CD4-positive, alpha-beta memory T cell (primary cell): ENCODE measurements at places on chromosomes 12 and 14. TPM values are rescaled to one million over a fixed set of nuclear protein-coding genes. Genes with fewer than 3 reads are reported as not detected.

DNA sequence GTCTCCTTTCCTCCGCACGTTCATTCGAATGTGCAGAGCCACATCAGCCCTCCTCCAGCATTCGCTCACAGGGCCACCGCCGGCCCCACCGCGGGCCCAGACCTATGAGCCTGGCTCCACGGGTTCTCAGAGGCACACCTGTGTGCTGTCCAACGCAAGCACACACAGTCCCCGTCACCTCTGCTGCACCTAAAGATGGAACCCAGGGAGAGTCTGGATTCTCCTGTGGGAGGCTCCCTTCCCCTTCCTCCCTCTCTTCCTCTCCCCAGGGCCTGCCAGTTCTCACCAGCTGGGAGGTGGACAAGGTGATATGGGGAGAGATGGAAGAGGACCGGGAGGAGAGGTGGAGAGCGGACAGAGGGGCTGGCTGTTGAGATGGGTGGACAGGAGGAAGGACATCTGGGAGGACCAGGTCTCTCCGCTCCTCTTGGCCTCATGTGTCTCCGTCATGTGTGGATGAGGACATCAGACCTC is 4.9 kb upstream of the AQP6 start:
- no peak for DNase-seq
- peak overlapping the region; percentile 47 for H3K4me3 ChIP-seq
- peaks cover 15% of the 10 kb centered on the region for H3K27me3 ChIP-seq
- H3K36me3 ChIP-seq: no peaks in the 10 kb centered on the region
- H3K4me1 ChIP-seq: peaks cover 10% of the 10 kb centered on the region

The GLT1D1 gene
- total RNA-seq: not detected

- DNase-seq: no peak
- H3K36me3 ChIP-seq: peaks cover 43% of the 10 kb centered on the region
- H3K27ac ChIP-seq: peak overlapping the region; percentile 76
- no peaks in the 10 kb centered on the region for H3K27me3 ChIP-seq
- H3K4me3 ChIP-seq: no peak overlapping the region
Observed at GRCh38 chr14:22510527-22511110, 78.4 kb downstream of the DAD1 start.

The AKAP5 gene
- total RNA-seq: 0.14 TPM

The GON7 gene
- total RNA-seq: 12.7 TPM

GRCh38 chr14:72278316-72278715 is 346.1 kb downstream of the RGS6 start:
- H3K4me3 ChIP-seq: no peak overlapping the region
- H3K27me3 ChIP-seq: no peaks in the 10 kb centered on the region
- H3K4me1 ChIP-seq: no peaks in the 10 kb centered on the region
- H3K36me3 ChIP-seq: no peaks in the 10 kb centered on the region

- no peak overlapping the region for H3K27ac ChIP-seq
- peaks cover 58% of the 10 kb centered on the region for H3K36me3 ChIP-seq
- H3K4me1 ChIP-seq: peaks cover 15% of the 10 kb centered on the region
- no peak for DNase-seq
- no peak overlapping the region for H3K4me3 ChIP-seq
Observed at GRCh38 chr14:21494902-21495762, 16.0 kb downstream of the METTL3 start.

The PRH2 gene
- not detected for total RNA-seq

The NGB gene
- total RNA-seq: not detected

The CLEC7A gene
- 1.3 TPM for total RNA-seq

The HOXC12 gene
- total RNA-seq: not detected

The VRTN gene
- not detected for total RNA-seq

- no peaks in the 10 kb centered on the region for H3K27me3 ChIP-seq
- no peak overlapping the region for H3K4me3 ChIP-seq
- H3K36me3 ChIP-seq: no peaks in the 10 kb centered on the region
- no peak overlapping the region for H3K27ac ChIP-seq
- H3K4me1 ChIP-seq: no peaks in the 10 kb centered on the region
Observed at GRCh38 chr12:55258303-55258702, 13.9 kb downstream of the OR6C74 start.

- H3K27me3 ChIP-seq: no peaks in the 10 kb centered on the region
- H3K4me1 ChIP-seq: no peaks in the 10 kb centered on the region
- DNase-seq: no peak
- no peaks in the 10 kb centered on the region for H3K36me3 ChIP-seq
- no peak overlapping the region for H3K27ac ChIP-seq
Observed at GRCh38 chr12:124752437-124753227, 111.0 kb downstream of the SCARB1 start.

GRCh38 chr14:60622210-60622916 is 26.9 kb downstream of the SIX1 start:
- no peak for DNase-seq
- no peak overlapping the region for H3K27ac ChIP-seq
- no peaks in the 10 kb centered on the region for H3K4me1 ChIP-seq
- no peaks in the 10 kb centered on the region for H3K27me3 ChIP-seq

DNA sequence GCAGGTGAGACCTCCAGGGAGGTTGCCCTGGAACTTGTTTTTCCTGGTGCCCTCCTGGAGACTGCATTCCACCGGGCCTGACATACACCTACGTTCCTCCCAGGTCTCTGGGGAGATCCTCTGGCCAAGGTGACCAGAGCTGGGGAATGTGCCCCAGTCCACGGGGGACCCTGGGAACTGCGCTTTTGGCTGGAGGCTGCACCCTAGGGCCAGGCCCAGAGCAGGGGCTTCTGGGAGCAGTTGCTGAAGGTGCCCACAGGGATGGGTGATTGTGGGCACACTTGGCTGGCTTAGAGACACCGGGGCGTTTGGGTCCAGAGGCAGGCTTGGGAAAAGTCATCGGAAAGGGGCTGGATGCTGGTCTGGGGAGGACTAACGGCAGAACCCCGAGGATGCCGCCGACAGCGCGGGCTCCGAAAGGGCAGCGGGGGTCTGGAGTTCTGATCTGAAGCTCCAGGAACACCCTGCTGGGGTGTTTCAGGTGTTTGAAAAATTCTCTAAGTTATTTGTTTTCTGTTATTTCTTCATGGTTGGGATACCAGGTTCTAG is 36.5 kb upstream of the TDRD9 start:
- DNase-seq: no peak
- no peaks in the 10 kb centered on the region for H3K36me3 ChIP-seq
- H3K4me3 ChIP-seq: no peak overlapping the region
- no peaks in the 10 kb centered on the region for H3K27me3 ChIP-seq
- H3K4me1 ChIP-seq: no peaks in the 10 kb centered on the region
- H3K27ac ChIP-seq: no peak overlapping the region

- H3K27ac ChIP-seq: no peak overlapping the region
- H3K36me3 ChIP-seq: no peaks in the 10 kb centered on the region
- no peaks in the 10 kb centered on the region for H3K27me3 ChIP-seq
- peaks cover 97% of the 10 kb centered on the region for H3K4me1 ChIP-seq
- no peak overlapping the region for H3K4me3 ChIP-seq
Observed at GRCh38 chr12:68638721-68639395, 28.2 kb downstream of the RAP1B start.

The RNASE3 gene
- not detected for total RNA-seq

The ISCA2 gene
- 33.1 TPM for total RNA-seq

DNA sequence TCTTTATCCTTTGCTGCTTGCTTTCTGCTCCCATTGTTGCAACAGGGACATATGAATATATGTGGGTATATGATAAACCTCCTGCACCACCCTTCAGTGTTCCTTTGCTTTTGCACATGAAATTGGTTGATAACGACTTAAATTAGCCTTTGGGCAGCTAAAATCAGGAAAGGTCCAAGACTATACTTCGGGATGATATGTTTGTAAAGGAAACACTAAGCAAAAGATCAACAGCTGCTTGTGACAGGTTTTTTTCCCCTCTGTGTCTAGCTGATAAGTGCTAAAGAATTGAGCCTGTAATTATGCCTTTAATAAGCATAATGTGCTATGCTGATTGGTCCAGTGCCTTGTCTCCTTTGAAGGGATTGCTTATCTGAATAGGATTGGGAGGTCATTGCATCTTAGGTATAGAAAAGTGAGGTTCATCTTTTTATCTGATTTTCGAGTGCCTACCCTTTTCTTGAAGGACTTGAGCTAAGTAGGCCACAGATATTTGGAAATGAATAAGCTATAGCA is 59.4 kb downstream of the PPHLN1 start:
- H3K4me3 ChIP-seq: no peak overlapping the region
- no peaks in the 10 kb centered on the region for H3K27me3 ChIP-seq
- H3K27ac ChIP-seq: no peak overlapping the region
- peaks cover 6% of the 10 kb centered on the region for H3K36me3 ChIP-seq
- DNase-seq: no peak

DNA sequence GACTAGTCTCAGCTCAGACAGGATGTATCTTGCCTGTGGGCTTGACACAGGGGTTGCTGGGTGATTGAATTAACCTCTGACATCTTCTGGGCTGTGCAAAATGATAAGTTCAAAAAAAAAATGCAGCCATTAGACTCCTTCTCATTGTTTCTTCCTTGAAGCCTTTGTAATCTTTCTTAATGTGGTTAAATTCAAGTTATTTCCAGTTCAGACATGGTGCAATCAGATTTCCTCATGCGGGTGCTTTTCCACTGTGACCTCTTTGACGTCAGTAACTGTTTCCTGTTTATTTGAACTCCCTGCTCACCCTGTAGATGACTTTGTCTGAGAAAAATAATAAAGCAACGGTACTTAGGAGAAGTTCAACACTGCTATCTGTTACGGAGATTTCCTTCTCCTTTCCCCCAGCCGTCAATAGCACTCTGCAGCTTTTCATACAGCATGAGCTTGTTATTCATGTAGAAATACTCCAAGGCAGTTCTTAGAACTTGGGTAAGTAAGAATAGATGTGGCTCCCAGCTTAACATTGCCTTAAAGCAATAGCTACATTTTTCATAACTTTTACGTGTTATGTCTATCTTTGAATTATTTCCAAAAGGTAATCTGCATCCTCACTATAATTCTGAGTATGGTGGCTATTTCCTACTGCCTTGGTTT is 155.5 kb downstream of the PRKCH start:
- H3K4me1 ChIP-seq: peaks cover 97% of the 10 kb centered on the region
- no peak overlapping the region for H3K4me3 ChIP-seq
- peak overlapping the region; percentile 87 for H3K27ac ChIP-seq

The TBPL2 gene
- total RNA-seq: not detected

GRCh38 chr14:96911499-96912149 is 114.4 kb downstream of the VRK1 start:
- no peaks in the 10 kb centered on the region for H3K36me3 ChIP-seq
- no peaks in the 10 kb centered on the region for H3K27me3 ChIP-seq
- H3K4me1 ChIP-seq: peaks cover 9% of the 10 kb centered on the region
- DNase-seq: no peak
- no peak overlapping the region for H3K4me3 ChIP-seq

GRCh38 chr12:3713947-3714346 is 39.0 kb downstream of the CRACR2A start:
- no peak for DNase-seq
- no peaks in the 10 kb centered on the region for H3K4me1 ChIP-seq
- H3K27ac ChIP-seq: no peak overlapping the region
- H3K36me3 ChIP-seq: peaks cover 3% of the 10 kb centered on the region

- peak within 1 kb of the TSS; percentile 91 for H3K4me3 ChIP-seq
- peaks cover 33% of the 10 kb centered on the region for H3K4me1 ChIP-seq
- H3K27me3 ChIP-seq: no peaks in the 10 kb centered on the region
- peak; percentile 89 for DNase-seq
- peak within 1 kb of the TSS; percentile 84 for H3K27ac ChIP-seq
Observed at GRCh38 chr12:56152132-56152755, at the start of gene MYL6B. Gene MYL6B, plus strand, starts transcription at chr12:56152587. Its CDS starts 1,332 bp downstream, at chr12:56153919.

- H3K36me3 ChIP-seq: no peaks in the 10 kb centered on the region
- no peak overlapping the region for H3K27ac ChIP-seq
- DNase-seq: no peak
- no peak overlapping the region for H3K4me3 ChIP-seq
- H3K4me1 ChIP-seq: peaks cover 11% of the 10 kb centered on the region
- H3K27me3 ChIP-seq: no peaks in the 10 kb centered on the region
Observed at GRCh38 chr12:10289005-10289754, 18.5 kb upstream of the KLRD1 start.

GRCh38 chr12:42255866-42256261 is 17.8 kb upstream of the YAF2 start:
- no peak overlapping the region for H3K27ac ChIP-seq
- no peak overlapping the region for H3K4me3 ChIP-seq
- no peaks in the 10 kb centered on the region for H3K36me3 ChIP-seq
- no peaks in the 10 kb centered on the region for H3K4me1 ChIP-seq

DNA sequence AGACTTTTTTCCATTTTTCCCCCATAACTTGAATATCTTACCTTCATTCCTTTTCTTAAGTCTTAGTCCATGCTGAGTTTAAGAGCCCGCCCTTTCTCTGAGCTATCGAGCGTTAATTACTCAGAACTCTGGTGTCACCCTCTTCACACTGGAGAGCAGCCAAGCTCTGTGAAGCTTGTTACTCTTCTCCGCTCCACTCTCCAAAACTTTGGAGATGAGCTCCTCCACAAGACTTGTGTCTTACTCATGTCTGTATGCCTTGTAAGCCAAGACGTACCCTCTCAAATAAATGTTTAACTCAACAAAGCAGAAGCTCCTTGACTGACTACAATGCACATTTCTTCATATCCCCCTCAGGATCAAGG is 54.7 kb downstream of the DICER1 start:
- H3K4me3 ChIP-seq: no peak overlapping the region
- no peaks in the 10 kb centered on the region for H3K27me3 ChIP-seq
- H3K27ac ChIP-seq: no peak overlapping the region
- H3K36me3 ChIP-seq: peaks cover 46% of the 10 kb centered on the region

GRCh38 chr12:92041742-92042141 is 103.9 kb downstream of the BTG1 start:
- no peaks in the 10 kb centered on the region for H3K36me3 ChIP-seq
- peak; percentile 58 for DNase-seq
- no peak overlapping the region for H3K4me3 ChIP-seq
- H3K4me1 ChIP-seq: peaks cover 69% of the 10 kb centered on the region
- no peak overlapping the region for H3K27ac ChIP-seq
- no peaks in the 10 kb centered on the region for H3K27me3 ChIP-seq

GRCh38 chr14:92680781-92681650 is 67.4 kb downstream of the LGMN start:
- peak overlapping the region; percentile 23 for H3K27ac ChIP-seq
- H3K4me3 ChIP-seq: no peak overlapping the region
- H3K4me1 ChIP-seq: peaks cover 27% of the 10 kb centered on the region
- H3K27me3 ChIP-seq: no peaks in the 10 kb centered on the region
- DNase-seq: peak; percentile 70

GRCh38 chr12:94674051-94674451 is 23.7 kb upstream of the TMCC3 start:
- H3K27ac ChIP-seq: no peak overlapping the region
- H3K4me1 ChIP-seq: peaks cover 21% of the 10 kb centered on the region
- no peaks in the 10 kb centered on the region for H3K36me3 ChIP-seq
- no peak overlapping the region for H3K4me3 ChIP-seq
- no peaks in the 10 kb centered on the region for H3K27me3 ChIP-seq
- DNase-seq: no peak
